Breast epithelium (tissue), 4 donors: ENCODE measurements at places on chromosomes 5 and 9.

- DNase-seq = no peak
Observed at GRCh38 chr9:108386859-108387384, 468.9 kb downstream of the ACTL7B start.

- DNase-seq = no peak
Observed at GRCh38 chr9:38529317-38529716, 91.1 kb downstream of the ANKRD18A start.

DNA sequence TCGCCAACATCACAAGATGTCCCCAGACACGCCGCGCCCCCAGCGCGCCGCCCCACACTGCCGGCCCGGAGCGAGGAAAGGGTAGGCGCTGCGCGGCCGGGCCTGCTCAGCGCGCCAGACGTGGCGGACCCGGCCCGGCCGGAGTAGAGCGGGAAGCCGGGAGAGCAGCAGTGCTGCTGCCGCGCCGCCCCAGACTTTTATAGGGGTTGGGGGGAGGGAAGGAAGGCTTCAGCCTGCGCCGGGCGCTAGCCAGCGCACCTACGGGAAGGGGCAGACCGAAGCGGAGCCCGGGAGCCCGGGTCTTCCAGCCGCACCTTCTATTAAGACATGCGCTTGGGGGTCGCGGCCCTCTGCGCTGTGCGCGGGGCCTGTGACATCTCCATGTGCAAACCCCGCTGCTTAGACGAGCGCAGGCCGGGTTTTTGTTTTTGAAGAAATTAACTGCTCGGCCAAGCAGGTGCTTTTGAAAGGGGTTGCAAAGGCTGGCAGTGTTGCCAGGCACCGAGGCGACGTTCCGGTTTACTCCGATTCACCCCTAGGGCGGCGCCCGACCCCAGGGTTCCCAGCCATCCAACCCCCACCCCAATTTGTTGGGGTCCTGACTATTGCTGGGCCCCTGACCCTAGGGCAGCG is 353 bp upstream of the PAX5 start:
- no peak for DNase-seq

- no peak for DNase-seq
Observed at GRCh38 chr9:14092344-14092743, 221.6 kb downstream of the NFIB start.

DNA sequence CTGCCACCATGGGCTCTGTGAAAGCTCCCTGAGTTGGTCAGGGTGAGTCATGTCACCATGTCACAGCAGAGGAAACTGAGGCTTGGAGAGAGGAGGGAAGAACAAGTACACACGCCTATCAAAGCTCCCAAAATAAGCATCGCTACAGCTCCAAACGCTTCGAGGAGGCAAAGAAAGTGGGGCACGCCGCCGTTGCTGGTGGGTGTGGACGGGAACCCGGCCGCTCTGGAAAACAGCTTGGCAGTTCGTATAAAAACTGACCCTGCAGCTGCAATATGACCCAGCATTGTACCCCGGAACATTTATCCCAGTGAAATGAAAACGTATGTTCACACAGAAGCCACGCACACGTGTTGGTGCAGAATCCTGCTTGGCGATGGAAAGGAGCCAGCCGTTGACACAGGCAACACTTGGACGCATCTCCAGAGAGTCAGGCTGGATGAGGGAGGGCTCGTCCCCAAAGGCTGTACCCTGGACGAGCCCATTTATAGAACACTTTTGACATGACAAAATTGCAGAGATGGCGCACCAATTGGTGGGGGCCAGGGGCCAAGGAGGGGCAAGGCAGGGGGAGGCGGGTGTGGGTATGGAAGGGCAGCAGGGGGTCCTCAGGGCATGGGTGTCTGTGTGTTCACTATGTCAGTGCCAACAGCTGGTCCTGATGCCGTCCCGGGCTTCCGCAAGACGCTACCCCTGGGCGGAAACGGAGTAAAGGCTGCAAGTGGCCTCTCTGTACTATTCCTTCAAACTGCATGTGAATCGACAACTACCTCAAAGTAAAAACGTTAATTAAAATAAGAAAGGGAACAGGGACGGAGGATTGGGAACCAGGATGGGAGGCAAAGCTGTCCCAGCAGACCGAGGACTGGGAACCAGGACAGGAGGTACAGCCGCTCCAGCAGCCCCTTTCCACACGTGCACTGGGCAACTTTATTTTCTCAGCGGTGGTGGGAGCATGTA is 173.0 kb downstream of the OLFM1 start:
- DNase-seq = no peak

GRCh38 chr5:60802986-60803385 is 41.1 kb downstream of the ELOVL7 start:
- no peak for DNase-seq

GRCh38 chr5:44334622-44335021 is 54.6 kb downstream of the FGF10 start:
- no peak for DNase-seq

DNA sequence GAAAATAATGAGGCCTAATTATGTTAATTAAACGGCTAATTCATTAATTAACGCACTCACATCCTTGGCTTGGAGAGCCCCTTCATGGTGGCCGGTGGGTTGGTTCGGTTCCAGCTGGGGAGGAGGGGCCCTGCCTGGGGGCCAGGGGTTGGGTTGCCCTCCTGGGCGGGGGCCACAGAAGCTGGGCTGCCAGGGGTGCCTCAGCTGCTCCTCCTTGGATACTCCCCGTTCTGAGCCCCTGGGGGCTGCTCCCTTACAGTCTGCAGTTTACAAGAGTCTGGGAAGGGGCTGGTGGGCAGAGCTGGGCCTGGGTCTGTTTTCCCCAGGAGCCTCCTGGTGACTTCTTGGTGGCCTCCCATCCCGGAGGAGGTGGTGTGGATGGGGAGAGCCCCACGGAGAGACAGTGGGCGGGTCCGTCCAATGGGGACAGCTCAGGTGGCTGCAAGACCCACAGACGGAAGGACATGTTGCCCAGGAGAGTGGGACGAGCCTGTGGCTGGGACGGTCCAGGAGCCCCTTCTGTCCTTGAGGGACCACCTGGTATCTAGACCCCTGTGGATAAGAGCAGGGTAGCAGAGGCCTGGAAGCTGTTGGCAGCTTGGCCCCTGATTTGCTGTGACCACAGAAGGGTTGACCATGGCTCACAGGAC is 277.5 kb downstream of the PBX3 start:
- no peak for DNase-seq

DNA sequence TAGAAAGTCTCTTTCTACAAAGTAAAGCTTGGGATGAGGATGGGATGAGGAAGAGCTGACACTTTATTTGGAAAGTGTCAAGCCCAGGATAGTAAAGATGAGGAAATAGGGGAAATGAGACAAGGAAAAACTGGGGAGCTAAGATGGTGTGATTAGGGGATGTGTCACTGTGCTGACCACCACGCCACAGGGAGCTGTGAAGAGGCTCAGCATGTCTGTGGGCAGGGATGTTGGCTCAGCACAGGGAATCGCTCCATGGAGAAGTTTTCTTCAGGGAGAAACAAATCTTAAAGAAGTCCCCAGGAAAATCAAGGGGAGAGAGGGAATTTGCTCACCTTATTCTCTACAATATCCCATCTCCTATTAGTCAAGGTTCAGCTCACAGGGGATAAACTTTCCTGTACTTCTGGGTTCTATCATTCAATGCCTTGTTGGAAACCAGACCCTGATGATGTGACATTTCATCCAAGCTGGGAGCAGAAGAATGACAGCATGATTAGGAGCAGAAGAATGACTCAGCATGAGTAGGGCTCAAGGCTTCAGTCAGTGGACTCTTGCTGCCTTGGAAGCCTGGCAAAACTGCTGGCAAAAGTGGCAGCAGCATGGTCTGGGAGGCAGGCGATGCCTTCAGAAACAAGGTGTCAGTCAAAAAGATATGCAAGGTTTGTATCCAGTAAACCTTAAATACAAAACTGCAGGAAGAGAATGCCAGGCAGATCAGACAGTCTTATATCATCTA is 4.9 kb downstream of the HSPB3 start:
- no peak for DNase-seq

- DNase-seq = peak; percentile 22
Observed at GRCh38 chr5:180670586-180671359, 21.4 kb upstream of the FLT4 start.

- DNase-seq = no peak
Observed at GRCh38 chr5:62424763-62425162, 12.2 kb downstream of the IPO11 start.

DNA sequence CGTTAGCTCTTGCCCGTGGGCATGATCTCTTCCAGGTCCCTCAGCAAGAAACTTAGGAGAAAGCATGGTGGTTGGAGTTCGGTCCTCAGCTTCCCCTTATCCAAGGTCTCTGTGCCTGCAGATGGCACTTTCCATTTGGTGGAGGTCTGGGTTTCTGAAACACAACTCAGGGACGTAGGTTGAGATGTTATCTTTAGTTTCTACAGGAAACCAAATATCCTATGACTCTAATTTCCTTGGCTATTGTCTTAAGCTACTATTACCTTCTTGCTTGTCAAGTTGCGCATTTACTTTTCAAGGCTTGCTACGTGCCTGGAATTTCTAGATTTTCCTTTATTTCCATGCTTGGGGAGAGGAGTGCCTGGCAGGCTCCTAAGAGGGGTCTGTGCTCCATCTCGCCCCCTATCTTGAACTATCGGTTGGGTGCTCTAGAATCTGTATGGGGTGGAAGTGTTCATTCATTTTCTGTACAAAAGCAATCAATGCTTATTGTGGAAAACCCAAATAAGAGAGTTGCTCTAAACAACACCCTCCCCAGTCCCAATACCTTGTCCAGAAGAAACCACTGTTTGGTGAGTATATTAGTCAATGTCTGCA is 32.9 kb upstream of the KCNIP1 start:
- DNase-seq = no peak

DNA sequence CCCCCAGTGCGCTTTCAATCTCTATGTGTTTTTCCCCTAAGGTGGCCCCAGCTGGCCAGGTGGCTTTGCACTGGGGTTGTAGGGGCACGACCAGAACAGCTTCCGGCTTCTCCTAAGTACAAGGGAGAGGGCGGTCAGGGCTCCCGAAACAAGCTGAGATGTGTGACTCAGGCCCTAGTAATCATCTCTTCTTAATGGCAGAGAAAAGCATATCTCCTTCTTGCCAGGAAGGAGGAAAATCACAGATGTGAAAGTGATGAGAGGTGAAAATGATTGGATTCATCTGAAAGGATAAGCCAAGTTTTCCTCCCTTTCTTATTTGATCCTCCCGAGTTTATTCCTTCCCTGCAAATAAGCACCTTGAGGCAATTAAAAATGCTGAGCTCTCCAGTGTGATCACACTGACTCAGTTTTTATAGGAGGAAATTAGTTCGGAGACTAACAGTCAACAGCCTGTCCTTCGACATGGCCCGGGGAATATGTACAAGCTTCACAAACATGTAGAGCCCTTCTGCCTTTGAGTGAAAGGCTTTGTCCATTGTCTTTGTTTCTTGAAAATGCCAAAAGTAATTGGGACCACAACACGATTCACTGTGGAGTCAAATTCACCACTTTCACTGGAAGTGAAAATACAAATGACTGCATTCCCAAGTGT is 514.8 kb downstream of the PSAT1 start:
- DNase-seq = no peak

DNA sequence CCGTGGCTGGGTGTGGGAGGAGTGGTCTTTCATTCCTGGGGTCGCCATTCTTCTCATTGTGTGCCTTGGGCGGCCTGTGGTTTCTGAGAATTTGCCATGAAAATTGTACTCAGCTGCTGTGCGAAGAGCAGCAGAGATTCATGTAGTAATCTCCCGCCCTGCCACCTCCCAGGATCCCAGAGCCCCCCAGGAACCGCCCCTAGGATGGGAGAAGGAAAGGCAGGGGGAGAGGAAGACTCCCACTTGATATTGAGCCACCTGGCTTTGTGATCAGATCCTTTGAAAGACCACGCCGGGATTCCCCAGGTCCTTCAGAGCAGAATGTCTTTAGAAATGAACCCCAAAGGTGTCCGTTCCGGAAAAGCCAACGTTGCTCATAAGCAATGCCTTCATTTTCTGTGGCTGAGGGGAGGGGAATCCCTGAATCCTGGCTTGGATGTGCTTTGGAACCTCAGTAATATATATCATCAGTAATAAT is 27.6 kb downstream of the NEURL1B start:
- no peak for DNase-seq

- no peak for DNase-seq
Observed at GRCh38 chr9:24036459-24036858, 210.4 kb upstream of the ELAVL2 start.

- no peak for DNase-seq
Observed at GRCh38 chr5:38714703-38715355, 131.0 kb upstream of the OSMR start.

GRCh38 chr5:39217365-39218281 is 1.7 kb downstream of the FYB1 start:
- peak; percentile 37 for DNase-seq

GRCh38 chr5:23314827-23315226 is 192.6 kb upstream of the PRDM9 start:
- no peak for DNase-seq

- no peak for DNase-seq
Observed at GRCh38 chr5:173742432-173742816, 126.0 kb upstream of the BOD1 start.

- DNase-seq = no peak
Observed at GRCh38 chr9:16442622-16443021, 427.8 kb downstream of the BNC2 start.

- no peak for DNase-seq
Observed at GRCh38 chr5:110900829-110901228, 162.0 kb downstream of the SLC25A46 start.

DNA sequence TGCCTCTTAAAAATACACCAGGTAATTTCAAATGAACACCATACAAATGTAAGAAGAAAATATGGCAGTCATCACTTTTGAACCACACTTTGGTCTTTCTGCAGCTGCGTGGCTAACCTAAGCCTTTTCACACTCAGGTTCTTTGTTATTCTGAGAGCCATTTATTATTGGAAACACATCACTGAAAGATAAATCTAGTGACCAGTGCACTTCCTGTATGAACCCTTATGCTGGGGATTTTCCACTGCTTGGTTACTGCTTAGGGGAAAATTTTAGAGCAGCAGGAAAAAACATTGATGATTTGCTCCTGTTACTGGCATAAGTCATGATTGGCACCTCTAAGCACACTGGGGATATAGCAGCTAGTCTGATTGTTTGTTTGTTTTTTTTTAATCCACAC is 58.6 kb upstream of the RANBP3L start:
- no peak for DNase-seq

GRCh38 chr9:95504053-95504963 is 12.5 kb downstream of the PTCH1 start:
- DNase-seq = no peak

DNA sequence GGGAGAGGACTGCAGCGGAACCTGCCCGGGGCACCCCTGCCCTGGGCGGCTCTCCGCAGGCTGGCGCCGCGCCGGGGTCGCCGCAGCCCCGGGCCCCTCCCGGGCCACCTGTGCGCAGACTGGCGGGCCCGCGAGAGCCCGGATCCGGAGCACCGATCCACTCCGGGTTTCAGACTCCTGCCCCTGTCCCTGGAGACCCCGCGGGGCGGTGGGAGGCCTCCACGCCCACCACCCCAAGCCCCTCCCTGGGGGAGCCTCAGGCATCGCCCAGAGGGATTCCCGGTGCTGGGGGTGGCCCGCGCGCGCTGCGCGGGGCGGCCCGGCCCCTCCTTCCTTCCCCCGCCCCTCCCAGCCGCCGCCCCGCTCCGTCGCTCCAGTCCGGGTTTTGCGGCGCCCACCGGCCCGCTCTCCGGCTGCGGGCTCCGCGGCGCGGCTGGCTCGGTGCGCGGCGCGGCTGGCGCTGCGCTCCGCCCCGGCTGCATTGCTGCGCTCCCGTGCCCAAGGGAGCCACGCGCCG is at the start of gene UNC5A:
TSS of gene UNC5A (plus strand) at position 479 of the 517 bp plus-strand sequence. CDS start 192 bp downstream, outside the sequence.
- DNase-seq = no peak
